ENCODE measurements at places on chromosomes 1 and 21.

DNA sequence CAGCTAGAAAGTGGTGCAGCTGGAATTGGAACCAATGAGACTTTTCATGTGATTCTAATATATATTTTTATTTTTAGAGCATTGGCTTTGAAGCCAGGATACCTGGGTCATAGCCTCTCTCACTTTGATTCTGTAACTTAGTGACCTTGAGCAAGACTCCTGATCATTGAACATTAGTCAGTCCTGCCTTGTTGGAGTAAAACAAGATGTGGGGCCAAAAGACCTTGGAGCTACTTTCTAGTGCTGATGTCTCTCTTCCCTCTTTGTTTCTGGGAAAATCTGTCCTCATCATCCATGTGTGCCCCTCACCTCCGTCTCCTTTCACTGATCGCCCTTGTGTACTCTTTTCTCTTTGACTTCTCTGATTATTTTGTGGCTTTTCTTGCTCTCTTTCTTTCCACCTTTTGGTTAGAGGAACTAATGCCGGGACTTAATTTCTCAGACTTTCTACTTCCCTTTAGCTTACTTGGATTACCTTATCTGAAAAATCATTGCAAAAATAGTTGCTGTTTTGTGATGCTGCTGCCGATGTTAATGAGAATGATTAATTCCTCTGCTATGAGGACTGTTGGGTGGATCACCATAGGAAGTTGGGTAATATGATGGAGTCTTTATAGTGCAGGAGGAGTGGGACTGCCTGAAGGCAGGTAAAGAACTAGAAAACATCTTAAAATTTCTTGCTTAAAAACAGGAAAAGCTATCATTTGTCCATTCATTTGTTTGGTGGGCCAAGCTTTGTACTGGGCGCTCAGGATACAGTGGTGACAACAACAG lies 72.0 kb downstream of the NOS1AP start:
- DNase-seq, result peak; percentile 43

DNA sequence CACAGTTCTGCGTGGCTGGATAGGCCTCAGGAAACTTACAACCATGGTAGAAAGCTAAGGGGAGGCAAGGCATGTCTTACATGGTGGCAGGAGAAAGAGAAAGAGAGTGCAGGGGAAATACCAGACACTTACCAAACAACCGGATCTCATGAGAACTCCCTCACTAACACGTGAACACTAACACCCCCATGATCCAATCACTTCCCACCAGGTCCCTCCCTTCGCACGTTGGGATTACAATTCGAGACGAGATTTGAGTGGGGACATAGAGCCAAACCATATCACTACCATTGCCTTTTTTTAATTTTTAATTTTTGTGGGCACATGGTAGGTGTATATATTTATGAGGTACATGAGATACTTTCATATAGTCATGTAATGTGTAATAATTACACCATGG lies 23.8 kb upstream of the PPP1R8 start:
- no peak for DNase-seq

GRCh38 chr21:18058731-18059398 lies 185.8 kb upstream of the CHODL start:
- DNase-seq, result no peak

DNA sequence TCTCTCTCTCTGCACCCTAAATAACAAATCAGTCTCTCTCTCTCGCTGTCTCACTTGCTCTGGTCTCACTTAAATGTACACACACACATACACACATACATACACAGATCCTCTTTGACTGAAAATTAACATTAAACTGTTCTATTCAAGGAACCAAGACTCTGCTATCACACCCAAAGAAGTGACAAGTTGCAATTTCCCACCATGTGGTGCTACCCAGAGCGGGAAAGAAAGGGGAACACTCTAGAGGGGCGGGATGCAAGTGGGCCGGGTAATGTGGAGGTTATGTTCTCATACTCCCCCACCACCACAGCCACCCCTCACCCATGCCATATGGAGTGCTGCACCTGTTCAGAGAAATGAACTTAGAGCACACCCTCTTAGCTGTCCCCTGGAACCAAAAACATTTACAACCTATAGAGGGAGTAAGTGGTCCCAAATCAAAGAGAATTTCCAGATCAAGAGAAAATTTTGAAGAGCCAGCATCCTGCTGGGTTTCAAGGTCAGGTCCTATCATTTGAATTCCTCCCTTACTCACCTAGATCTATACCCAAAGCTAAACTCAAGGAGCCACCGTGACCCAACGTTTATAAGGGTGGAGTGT lies 319.4 kb downstream of the BRINP2 start:
- DNase-seq, result no peak

- no peak for DNase-seq
Measured at GRCh38 chr21:43362321-43362791, 64.6 kb downstream of the SIK1 start.

DNA sequence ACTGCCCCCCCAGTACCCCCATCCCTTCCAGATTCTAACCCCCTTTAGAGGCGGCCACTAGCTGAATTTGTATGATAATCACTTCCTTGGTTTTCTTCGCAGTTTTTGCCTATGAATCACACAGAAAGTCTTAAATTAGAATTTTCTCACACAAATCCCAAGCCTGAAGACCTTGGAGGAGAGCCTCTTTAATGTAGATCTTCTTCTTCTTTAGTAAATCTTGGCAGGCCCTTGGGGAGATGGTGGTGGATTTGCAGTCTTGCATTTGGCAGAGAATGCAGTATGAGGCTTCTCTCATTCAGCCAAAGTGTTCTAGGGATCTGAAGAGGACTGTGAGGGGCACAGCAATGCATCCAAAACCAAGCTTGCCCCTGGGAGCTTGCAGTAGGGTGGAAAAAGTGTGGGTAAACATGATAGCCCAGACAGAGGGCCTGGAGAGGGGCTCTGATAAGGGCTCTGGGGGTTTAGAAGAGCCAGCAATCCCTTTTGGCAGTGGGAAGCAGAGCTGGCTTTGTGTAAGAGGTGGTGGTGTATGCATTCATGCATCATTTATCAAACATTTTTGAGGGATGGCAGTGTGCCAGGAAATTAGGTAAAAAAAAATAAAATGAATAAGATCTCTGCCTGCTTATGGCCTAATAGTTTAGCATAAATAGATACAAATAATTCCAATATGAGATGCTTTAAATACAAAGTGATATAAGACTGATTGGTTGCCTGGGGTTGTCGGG lies 7.7 kb upstream of the CDC42 start:
- no peak for DNase-seq

DNA sequence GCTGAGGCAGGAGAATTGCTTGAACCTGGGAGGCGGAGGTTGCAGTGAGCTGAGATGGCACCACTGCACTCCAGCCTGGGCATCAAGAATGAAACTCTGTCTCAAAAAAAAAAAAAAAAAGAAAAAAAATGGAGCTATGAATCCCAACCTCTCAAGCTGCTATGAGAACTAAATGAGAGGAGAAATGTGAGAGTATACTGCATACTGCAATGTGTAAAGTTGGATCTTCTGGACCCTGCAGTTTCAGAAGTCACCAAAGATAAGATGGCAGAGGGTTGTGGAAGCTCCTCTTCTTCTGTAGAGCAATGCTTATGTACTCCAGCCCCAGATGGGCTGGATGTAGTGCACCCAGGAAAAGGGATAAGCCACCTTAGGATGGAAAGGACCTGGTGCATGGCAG lies 55.6 kb downstream of the PLXNA2 start:
- DNase-seq, result no peak

DNA sequence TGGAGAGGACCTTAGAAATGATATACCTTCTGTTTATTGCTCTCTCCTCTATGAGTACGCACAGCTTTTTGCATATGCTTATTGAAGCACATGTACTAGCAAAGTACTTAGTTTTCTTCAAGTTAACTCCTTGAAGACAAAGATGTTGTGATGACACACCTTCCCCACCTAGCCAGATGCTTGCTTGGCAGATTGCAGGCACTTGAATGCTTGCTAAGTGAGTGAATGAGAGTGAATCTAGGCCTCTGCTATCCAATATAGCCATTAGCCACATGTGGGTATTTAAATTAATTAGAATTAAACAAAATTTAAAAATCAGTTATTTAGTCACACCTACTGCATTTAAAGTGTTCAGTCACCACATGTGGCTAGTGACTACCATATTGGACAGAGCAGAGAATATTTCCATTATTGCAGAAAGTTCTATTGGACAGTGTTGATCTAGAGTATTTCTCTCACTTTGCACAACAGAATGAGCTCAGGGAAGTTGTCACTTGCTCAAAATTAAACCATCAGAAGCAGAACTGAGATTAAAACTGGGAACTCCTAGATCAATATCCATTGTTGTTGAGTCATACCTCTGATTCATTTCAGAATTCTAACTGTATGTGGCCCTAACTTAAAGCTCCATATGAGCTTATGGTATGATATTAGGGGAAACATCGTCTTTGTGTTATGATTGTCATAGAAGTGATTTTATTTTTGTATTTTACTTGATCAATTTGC lies 8.6 kb upstream of the EEIG2 start:
- no peak for DNase-seq

DNA sequence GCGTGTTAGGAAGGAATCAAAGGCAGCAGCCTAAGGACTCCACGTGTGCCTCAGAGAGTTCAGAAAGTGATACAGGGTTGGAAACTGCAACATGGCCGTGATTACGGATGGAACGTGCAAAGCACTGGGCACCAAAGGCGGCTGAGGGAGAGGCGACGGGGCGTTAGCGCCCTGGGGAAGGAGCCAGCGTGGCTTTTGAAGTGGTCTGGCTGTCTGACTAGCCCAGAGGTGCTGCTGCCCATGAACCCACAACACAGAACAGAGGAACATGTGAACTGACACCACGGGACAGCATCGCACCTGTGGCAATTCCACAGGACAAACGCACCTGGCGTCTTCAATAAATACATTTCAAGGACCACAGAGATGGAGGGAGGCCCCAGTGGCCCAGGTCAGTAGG lies 18.0 kb upstream of the TMEM52 start:
- no peak for DNase-seq

- DNase-seq, result peak; percentile 1
Measured at GRCh38 chr21:30831194-30831765, 1.7 kb upstream of the KRTAP7-1 start.

DNA sequence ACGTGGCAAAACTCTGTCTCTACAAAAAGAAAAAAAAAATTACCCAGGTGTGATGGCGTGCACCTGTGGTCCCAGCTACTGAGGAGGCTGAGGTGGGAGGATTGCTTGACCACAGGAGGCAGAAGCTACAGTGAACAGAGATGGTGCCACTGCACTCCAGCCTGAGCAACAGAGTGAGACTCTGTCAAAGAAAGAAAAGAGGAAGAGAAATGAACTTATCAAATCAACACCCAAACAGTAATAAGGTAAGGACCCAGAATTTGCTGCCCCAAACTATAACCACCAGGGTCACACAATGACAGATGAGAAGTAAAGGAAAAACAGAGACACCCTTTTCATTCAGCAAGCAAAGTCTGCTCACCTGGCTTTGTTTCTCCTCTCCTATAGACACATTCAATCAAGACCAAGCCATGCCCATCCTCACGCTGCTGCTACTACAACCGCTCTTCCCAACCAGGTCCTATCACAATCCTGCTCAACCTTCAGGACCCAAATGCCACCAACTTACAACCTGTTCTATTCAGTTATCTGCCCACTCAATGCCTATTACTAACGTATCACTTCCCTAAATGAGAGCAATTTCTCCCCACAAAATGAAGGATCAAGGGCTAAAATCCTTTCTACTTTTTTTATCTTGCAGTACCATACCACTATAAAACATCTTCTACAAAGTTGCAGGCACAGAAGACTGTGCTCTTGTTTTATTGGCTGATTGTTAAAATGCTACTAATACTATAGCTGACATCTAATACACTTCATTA lies 183.5 kb downstream of the RERE start:
- no peak for DNase-seq

DNA sequence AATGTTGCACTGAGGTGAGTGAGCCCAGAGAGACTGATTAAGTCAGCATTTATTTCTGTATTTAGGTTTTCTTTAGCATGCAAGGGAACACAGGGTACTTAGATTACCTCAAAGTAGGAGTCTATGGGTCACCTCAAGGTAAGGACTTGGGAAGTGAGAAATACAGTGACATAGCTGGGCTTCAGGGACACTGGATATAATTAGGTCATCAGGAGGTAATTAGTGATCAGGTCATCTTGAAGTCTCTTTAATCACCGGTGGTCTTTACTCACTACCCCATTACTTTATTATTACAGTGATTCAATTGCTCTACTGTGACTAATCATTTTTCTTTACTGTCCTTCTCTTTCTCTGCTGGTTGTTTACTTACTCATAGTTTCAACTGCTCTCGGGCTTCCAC lies 59.9 kb upstream of the KCNK1 start:
- no peak for DNase-seq

DNA sequence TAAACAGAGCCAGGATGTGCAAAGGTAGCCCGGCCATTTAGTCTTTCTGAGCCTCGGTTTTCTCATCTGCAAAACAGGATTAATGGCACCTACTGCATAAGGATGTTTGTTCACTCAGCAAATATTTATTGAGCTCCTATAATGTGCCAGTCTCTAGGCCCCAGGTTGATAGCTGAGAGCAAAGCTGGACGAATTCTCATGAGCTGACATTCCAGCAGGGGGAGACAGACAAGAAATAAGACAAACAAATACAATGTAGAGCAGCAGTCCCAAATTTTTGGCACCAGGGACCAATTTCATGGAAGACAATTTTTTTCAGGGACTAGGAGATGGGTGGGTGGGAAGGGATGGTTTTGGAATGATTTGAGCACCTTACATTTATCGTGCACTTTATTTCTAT lies 74.3 kb upstream of the PAX7 start:
- peak; percentile 5 for DNase-seq

DNA sequence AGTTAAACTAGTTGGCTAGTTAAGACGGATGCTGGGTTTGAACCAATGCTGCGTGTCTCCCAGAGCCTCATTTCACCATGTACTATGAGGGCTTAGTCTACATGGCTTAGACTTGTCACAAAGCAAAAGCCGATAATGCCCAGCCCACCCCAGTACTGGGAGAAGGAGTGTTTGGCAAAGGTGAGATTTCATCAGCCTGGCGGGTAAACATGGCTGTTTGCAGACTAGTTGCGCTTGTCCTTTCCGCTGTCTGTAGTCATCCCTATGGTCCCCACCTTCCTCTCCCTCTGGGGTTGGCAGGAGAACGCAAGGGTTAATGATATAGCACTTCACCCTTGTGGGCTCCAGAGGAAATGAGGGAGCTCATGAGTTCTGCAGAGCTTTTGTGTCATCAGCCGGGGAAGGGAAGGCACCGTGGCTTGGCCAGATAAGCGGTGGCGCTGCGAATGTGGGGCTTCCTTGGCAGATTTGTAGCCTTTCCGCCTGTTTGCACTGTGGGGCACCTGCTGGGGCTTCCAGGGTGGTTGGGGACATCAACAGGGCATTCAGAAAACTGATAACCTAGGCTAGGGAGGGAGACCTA lies 29.2 kb downstream of the SOX13 start:
- no peak for DNase-seq

- DNase-seq, result no peak
Measured at GRCh38 chr1:208278638-208279037, 34.5 kb upstream of the PLXNA2 start.

- no peak for DNase-seq
Measured at GRCh38 chr1:234967121-234967520, 161.5 kb downstream of the TOMM20 start.

DNA sequence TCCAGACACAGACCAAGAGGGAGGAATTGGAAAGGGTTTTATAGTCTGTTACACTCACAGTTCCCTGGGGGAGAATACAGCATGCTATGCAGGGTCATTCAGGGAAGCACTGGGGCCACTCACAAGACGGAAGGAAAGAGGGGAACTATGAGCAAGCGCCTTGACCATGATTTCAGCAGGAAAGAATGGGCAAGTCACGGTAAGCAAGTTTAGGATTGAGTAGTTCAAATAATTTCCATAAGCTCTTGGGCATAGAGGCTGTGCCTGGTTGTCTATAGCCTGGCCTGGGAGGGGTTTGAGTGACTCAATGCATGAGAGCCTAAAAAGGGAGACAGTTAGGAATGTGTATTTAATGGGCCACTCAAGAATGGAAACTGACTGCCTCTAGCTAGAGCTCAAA lies 176.7 kb downstream of the TTLL7 start:
- DNase-seq, result no peak

GRCh38 chr1:53549287-53549686 lies 90.1 kb downstream of the DMRTB1 start:
- no peak for DNase-seq

All from SW 1271 (cell line).